Left lobe of liver (tissue), 2 donors: ENCODE measurements at places on chromosomes 11 and 22. TPM values are rescaled to one million over a fixed set of nuclear protein-coding genes. Genes with fewer than 3 reads are reported as not detected.

The NECTIN1 gene
- 6.5 TPM for total RNA-seq

The MOGAT2 gene
- 172 TPM for total RNA-seq

DNA sequence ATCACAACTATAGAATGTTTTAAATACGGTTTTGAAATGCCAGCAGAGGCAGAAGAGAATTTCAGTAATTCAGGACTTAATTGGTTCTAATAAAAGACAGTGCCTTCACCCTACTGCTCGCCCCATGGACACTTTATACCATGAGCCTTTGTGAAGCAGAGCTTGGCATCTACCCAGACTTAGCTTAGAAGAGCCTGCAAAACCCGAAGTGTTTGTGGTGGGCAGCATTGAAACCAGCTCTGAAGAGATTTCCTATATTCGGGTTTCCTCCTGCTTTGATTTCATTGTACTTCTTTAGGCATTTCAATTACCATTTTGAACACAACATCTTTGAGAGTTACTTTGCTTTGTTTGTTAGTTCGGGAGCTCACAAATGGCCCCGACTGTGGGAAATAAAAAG lies 185.1 kb upstream of the MTNR1B start:
- DNase-seq: no peak

DNA sequence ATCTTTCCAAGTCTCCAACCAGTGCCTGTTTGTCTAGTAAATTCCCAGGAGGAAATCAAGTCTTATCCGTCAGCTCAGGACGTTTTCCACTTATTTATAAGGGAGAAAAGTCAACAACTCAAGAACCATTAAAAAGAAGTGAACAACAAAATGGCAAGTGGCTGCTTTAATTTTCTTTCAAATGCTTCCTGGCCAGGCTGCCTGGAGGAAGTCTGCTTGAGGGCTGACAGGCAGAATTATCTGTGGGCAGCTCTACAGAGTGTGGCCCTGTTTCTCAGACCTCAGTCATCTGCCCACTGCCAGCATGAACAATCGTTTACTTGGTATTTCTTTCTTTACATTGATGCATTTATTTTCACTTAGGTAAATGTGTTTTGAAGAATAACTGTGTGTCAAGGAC lies 281.9 kb upstream of the ISX start:
- DNase-seq: no peak

GRCh38 chr11:120023120-120023519 lies 114.8 kb downstream of the TRIM29 start:
- DNase-seq: no peak

GRCh38 chr11:80240245-80240644 lies 799.4 kb upstream of the TENM4 start:
- no peak for DNase-seq

- DNase-seq: no peak
Measured at GRCh38 chr11:100726680-100727079, 39.6 kb downstream of the ARHGAP42 start.

DNA sequence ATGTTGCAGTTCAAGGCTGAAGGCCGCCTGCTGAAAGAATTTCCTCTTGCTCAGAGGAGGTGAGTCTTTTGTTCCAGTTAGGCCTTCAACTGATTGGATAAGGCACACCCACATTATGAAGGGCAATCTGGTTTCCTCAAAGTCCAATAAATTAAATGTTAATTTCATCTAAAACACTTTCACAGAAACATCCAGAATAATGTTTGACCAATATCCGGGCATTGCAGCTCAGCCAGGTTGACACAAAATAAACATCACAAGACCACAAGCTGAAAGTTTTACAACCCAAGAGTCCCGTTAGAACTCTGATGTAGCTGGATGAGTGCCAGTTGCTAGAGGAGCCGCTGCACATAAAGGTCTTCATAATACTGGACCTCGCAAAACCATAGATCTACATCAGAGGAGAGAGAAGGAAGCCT lies 64.9 kb upstream of the EED start:
- DNase-seq: no peak
